ENCODE measurements at places on chromosomes 3 and 15. TPM values are rescaled to one million over a fixed set of nuclear protein-coding genes. Genes with fewer than 3 reads are reported as not detected.

The C3orf49 gene
- not detected for total RNA-seq

The RASL12 gene
- total RNA-seq, result not detected

The SHQ1 gene
- total RNA-seq, result 11.5 TPM

The PLA2G4D gene
- total RNA-seq, result not detected

The SECISBP2L gene
- 28.7 TPM for total RNA-seq

The OR5K4 gene
- total RNA-seq, result not detected

The ROPN1 gene
- total RNA-seq, result not detected

DNA sequence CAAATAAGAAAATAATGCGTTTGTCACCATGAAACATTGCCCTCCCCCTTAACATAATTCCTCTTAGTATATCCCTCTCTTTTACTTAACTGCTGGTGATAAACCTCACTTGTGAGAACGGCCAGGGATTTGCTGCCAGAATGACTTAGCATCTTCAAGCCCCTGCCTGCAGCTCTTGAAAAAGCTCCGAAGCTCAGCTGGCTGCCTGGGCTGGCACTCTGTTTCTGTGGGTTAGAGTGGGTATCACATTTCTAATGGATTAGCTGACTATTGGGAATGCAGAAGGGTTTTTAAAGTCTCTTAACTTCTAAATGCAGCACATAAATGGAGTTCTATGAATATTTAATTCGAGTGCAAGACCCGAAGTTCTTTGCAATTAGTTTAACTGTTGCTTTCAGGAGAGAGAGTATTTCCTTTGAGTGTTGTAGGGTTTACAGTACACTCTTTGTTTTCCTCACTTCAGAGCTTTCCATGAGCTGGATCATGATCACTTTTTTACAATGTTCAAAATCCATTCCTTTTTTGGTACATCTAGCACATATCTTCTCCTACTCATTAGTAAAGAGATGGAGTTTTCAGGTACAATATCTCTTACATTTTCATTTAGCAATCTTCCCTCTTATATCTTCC lies 124.7 kb upstream of the RBMS3 start:
- no peak for DNase-seq

- no peak for DNase-seq
Observed at GRCh38 chr3:3798631-3799113, 559 bp upstream of the LRRN1 start.

DNA sequence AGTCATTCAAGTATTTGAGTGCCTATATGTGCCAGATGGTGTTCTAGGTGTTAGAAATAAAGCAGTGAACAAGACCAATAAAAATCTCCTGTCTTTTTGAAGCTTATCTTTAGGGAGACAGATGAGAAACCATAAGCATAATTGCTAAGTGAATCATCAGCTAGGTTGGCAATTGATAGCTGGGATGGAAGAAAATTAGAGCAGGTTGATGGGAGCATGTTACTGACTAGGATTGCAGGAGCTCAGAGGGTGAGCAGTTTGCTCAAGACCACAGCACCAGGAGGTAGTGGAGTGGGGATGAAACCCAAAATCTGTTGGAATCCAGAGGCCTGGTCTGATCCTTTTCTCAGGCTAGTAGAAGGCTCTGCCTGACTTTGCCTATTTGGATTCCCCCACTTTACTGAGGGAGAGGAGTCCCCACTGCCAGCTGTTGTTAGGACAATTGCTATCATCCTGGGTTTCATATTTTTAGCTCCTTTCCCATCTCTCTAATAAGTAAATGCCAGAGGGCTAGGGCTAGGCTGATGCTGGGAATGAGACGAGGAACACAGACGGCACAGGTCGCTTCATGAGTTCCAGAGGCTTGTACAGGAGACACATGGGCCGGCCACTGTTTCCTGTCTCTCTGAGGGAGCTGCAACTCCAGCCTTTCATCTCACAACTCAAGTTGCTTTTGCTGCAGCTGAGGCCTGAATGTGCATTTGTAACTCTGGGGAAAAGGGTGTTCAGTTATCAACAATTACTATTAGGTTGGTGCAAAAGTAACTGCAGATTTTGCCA lies 102.9 kb downstream of the CACNA1D start:
- DNase-seq, result no peak

DNA sequence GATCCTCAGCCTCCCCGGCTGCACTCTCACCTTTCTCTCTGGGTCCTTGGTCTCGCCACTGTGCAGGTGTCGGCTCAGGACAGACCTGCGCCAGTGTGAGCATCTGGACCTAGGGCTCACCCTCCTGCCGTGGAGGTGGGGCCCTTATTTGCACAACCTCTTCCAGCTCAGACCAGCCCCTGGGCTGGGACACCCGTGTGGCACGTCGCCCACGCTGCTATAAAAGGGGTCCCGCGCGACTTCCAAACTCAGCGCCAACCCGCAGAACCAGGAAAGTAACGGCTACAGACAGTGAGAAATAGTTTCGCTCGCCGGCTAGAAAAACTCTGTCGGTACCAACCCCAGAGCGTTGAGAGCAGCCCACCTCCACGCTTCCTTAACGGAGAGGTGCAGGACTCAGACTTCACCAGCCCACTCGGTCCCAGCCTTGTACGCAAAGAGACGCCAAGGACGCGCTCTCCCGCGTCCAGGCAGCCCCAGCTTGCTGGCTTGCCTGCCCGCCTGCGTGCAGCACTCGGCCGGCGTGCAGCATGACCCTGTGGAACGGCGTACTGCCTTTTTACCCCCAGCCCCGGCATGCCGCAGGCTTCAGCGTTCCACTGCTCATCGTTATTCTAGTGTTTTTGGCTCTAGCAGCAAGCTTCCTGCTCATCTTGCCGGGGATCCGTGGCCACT lies at the start of the genes DUOX2 and DUOXA2:
Gene DUOX2, minus strand, starts transcription at position 97 of the 675 bp plus-strand sequence. CDS start 761 bp downstream, outside the sequence.
Gene DUOXA2, plus strand, starts transcription at position 251 of the 675 bp plus-strand sequence. Its CDS starts 280 bp downstream, at position 531.
- DNase-seq, result no peak

GRCh38 chr15:74489518-74490338 lies 28.8 kb upstream of the UBL7 start:
- peak; percentile 92 for DNase-seq

DNA sequence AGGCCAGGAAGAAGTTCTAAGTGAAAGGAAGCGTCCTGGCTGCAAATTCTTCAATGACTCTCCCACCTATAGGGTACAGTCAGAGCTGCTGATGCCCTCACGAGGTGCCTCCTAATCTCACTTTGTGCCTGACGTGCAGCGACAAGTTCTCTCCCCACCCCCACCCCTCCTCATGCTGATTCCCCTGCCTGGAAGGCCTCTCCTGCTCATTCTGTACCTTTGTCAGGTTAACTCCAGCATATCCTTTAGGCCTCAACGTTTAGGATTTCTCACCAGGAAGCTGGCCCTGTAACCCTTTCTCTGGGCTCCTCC lies 25.0 kb downstream of the SLC12A8 start:
- no peak for DNase-seq

GRCh38 chr15:78155355-78155939 lies 6.3 kb downstream of the IDH3A start:
- DNase-seq, result no peak

DNA sequence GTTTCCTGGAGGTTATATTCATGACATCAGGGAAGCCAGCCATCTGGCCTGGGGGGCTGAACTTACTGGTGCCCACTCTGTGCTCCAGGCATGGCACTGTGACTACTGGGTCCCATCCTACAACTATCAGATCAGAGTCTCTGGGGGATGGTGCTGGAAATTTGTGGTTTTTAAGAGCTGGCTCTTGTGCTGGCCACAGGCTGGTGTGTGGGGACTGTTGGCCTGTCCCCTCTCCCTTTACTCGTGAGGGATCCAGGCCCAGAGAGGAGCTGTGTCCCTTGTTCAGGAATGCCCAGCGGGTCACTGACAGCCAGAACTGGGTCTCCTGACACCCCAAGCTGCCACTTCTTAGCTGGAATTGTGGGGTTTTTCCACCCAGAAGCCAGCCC lies 44.5 kb upstream of the SEC22A start:
- DNase-seq, result no peak

- no peak for DNase-seq
Observed at GRCh38 chr3:13966302-13966701, 86.4 kb upstream of the WNT7A start.

DNA sequence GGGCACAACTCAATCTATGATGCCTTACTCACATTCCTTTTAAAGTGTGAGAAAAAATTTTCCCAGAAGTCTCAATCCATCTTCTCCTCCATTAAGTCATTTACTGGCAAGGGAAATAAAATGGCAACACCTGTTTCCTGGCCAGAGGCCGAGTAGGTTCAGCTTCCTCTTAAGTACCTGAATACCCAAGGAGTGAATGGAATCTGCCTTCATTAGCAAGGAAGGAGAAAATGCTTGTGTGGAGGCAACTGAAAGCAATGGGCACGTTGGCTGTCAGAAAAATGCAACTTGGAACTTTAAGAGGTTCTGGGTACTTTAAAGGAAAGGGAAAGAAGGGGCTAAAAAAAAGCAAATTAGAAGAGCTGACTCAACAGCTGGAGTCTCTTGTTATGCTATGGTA lies 423.6 kb upstream of the ARL6 start:
- DNase-seq, result no peak
